Stimulated activated CD4-positive, alpha-beta T cell treated with anti-CD3 and anti-CD28 coated beads, TNF-alpha, amount 100 ng/mL, for 4 hours (primary cell): ENCODE measurements at places on chromosomes 3 and 15.

DNA sequence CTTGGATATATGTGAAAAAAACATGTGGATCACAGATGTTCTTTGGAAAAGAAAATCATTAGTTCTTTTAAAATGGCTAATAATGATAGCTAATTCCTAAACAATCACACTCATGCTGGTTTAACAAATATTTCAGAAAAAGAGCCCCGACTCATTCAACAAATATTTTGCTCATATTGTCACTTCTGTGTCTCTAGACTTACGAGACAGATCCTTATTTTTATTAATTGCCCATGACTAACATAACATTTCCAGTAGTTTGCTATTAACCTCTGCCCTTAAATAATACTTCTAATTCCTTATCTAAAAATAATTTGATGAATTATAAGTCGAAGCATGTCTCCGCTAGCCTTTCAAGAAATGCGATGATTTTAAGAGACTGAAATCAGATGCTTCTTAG, 70.4 kb downstream of the SATB1 start:
- DNase-seq, result no peak

DNA sequence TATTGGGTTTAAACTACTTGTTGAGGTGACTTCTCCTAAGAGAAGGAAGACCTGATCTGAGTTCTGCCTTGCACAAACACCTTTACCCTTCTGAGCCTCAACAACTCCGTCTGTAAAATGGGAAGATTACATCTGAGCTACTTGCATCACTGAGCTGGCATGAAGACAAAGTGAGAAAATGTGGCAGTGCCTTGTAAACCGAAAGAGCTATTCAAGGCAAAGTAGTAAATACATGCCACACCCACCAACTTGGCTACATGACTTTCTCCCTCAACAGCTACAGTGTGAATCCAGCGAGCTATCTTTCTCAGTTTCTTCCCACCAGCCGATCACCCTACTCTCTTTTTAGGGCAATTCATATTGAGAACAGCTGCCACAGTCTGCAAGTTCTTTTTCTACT, 148.3 kb downstream of the FOXB1 start:
- DNase-seq, result no peak

GRCh38 chr3:168028086-168028485, 67.6 kb downstream of the GOLIM4 start:
- no peak for DNase-seq

- no peak for DNase-seq
These were observed 34.7 kb downstream of the SHC4 start for GRCh38 chr15:48928877-48929538.

DNA sequence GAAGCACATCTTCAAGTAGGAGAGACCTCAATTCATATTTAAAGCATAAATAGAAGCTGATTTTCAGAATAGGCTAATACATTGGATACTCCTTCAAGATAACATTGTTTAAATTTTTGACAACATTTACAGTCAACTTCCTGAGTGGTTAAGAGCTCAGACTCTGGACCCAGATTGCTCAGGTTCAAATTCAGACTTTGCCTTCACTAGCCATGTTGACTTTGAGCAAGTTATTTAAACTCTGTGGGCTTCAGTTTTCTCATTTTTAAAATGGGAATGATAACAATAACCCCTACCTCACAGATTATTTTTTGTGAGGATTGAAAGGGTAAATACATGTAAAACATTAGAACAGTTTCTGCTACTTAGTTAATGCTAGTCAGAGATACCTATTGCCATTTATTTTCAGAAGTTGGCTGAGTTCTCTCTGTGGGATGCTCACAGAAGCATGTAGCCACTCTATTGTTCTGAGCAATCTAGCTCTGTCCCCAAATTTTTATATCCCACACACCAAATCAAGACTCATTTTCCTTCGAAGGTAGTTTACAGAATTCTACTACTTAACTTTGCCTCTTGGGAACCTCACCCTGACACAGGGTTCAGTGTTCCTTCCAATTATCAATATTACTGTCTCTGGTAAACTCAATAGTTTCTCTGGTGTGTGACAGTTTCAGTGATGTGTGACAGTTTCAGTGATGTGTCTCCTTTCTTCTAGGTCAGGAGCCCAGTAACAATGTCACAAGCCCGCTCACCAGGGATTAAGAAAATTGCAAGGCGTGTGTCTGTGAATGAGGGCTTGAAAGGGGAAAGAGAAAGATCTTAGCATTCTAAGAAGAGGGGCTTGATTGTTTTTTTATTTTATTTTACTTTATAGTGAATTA, 79.4 kb upstream of the OSTN start:
- DNase-seq, result no peak

DNA sequence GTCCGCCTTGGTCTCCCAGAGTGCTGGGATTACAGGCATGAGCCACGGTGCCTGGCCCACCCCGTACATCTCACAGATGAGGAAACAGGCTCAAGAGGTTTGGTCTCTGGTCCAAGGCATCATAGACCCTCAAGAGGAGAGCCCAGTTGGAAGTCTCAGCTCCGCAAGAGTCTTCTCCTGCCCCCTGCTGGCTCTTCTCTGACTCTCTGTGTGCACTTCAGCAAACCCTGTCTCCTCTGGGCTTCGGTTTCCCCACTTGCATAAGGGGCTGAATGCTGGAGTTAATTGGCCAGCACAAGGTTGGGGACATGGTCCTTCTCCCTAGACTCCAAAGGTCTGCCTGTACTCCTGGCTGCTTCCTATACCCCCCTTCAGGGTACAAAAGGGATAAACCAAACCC, 3.9 kb downstream of the MST1R start:
- no peak for DNase-seq

GRCh38 chr3:30617069-30617468, 10.7 kb downstream of the TGFBR2 start:
- DNase-seq, result no peak

DNA sequence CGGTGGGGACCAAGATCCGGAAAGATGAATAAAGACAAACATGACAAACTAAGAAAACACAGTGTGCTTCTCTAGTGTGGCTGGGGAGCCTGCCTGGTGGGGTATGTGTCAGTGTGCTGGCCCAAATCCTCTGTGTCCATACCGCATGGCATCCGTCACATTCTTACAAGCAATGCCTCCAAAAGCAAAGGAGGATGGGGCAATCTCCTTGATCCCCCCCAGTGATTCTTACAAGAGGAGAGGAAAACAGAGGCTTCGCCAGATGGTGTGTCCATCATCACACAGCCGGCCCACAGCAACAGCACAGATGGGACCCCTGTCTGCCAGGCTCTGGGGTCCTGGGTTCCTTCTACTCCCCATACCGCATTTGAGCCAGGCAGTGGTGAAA, 558 bp upstream of the IL17RC start:
- no peak for DNase-seq

- no peak for DNase-seq
These were observed 2.2 kb upstream of the CALML4 start for GRCh38 chr15:68207176-68207935.

DNA sequence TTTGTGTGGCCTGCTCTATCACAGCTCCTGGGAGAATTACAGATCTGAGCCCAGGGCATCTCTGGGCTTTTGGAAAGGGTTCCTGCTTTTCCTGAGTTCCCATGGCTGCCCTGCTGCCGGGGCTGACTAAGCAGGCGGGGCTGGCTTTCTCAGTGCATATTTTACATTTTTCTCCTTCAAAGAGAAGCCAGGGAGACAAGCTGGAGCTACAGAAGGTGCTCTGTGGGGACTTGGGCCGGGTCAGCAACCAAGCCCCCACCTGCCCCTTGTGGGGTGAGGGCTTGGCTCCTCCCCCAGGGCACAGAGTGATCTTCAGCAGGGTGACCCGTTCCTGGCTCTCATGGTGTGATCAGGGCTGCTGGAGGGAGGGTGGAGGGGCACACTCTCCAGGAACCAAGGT, 17.4 kb downstream of the ABTB1 start:
- DNase-seq, result no peak
